ENCODE measurements at places on chromosomes 12 and 14.
A peak's percentile ranks its signal among the peaks of the same experiment; 100 is the strongest.

DNA sequence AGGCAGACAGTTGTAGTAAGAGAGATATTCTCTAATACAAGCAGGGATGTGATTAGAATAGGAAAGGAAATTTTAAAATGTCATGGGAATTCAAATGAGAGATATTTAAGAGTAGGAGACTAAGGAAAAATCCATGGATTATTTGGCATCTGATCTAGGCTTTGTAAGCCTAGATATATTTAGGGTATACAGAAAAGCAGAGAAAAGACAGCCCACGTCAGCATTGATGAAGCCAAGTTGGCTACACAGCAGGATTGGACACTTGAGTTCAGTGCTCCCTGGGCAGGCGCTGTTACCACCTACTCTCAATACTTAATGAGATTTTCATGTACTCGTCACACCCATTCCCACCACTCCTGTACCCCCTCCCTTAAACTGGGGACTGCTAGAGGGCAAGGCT, 1.7 kb upstream of the KCNJ8 start:
- no peak for DNase-seq

DNA sequence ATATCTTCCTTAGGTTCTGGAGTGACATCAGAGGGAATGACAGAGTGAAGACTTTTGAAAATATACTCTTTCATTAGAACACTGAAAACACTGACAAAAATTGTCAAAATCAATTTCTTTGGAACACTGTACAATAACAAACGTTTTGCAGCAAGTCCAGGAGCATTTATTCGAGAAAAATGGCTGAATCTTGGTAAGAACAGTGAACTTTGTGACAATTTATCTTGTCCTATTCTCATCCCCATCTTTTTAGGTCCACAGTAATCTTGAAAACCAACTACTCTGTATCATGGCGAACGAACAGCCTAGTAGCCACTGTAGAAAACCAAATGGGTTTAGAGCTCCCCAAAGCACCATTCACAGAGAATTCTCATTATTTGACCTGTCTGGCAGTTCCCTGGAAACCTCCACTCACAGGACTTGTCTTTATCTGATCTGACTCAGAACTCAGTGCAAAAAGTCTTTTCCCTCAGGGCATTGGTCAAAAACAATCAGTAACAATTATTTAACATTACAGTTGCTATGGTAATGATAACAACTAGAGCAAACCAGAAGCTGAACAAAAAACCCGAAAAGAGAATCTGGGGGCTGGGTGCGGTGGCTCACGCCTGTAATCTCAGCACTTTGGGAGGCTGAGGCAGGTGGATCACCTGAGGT, 20.3 kb upstream of the PPP2R5E start:
- no peak for DNase-seq

- DNase-seq: no peak
Observed at GRCh38 chr12:23139026-23139425, 514.1 kb downstream of the ETNK1 start.

DNA sequence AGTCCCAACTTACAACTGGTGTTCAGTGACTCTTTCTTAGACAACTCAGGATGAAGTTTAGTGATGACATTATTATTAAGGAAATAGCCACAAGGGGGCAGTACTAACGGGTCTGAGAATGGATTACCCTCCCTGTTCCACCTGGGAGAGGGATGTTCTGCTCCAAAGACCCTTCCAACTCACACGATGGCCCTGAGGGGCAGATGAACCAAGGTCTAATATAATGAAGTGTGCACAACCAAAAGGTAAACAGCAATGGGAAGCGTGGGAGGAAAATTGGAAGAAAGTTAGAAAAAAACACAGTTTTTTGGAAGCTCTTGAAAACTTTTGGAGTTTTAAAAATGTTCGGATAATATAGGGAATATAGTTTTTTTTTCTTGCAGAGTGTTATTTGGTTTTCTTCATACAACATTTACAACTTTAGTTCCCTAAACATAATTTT, 24.0 kb downstream of the FGF6 start:
- DNase-seq: peak; percentile 80

DNA sequence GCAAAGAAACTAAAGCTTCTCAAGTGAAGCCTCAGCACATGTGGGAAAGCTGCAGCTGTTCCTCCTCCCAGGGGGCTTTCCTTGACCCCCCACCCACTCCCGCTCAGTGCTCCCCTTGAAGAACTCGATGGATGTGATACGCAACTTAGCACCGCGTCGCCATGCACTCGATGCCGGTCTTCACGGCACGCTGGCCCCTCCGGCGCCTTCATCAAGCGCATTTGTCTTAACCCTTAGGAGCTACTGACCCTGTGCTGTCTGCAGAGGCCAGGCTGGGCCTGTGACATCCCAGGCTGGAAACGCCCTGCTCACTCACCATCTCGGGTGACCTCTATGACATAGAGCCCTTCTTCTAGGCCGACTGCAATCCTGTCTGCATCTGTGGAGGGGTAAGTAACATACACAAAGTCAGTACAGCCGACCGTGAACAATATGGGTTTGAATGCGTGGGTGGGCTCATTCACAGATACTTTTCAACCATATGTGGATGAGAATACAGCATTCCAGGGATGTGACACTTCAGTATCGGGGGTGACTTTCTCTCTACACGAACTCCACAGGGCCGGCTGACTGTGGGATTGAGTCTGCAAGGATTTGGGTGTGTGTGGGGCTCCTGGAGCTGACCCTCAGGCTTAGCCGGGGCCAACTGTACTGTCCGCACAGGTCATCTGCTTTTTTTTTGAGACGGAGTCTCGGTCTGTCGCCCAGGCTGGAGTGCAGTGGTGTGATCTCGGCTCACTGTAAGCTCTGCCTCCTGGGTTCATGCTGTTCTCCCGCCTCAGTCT, 23.1 kb downstream of the AMN start:
- no peak for DNase-seq

- DNase-seq: no peak
Observed at GRCh38 chr12:40178701-40179100, 46.1 kb upstream of the LRRK2 start.

DNA sequence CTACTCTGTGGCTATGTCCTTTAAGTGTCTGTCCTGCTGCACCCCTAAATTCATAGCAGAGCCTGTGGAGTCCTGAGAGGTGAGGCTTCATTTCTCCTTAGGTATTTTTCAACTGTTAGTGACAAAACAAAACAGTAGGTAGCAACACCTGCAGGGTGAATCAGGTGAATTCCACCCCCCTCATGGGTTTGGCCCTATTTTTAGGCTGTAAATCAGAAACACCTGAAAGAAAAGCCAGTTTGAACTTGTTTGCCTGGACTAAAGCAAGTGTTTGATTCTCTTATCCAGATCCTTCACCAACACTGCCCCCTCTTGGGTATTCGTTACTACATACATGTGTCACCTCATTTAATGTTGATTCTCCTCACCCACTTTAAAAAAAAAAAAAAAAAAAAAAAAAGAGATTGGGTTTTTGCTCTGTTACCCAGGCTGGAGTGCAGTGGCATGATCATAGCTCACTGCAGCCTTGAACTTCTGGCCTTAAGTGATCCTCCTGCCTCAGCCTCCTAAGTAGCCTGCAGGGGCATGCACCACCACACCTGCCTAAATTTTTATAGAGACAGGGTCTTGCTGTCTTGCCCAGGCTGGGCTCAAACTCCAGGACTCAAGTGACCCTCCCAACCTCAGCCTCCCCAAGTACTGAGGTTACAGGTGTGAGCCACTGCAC, 10.3 kb downstream of the TBPL2 start:
- peak; percentile 49 for DNase-seq

- peak; percentile 26 for DNase-seq
Observed at GRCh38 chr14:26719514-26719913, 121.7 kb upstream of the NOVA1 start.

GRCh38 chr12:126899926-126900792, 1366.8 kb upstream of the TMEM132C start:
- DNase-seq: no peak

- no peak for DNase-seq
Observed at GRCh38 chr12:8828257-8829124, 6.1 kb downstream of the A2ML1 start.
